ENCODE measurements at places on chromosomes 6 and 20. TPM values are rescaled to one million over a fixed set of nuclear protein-coding genes. Genes with fewer than 3 reads are reported as not detected.

The DEFB132 gene
- total RNA-seq: not detected

DNA sequence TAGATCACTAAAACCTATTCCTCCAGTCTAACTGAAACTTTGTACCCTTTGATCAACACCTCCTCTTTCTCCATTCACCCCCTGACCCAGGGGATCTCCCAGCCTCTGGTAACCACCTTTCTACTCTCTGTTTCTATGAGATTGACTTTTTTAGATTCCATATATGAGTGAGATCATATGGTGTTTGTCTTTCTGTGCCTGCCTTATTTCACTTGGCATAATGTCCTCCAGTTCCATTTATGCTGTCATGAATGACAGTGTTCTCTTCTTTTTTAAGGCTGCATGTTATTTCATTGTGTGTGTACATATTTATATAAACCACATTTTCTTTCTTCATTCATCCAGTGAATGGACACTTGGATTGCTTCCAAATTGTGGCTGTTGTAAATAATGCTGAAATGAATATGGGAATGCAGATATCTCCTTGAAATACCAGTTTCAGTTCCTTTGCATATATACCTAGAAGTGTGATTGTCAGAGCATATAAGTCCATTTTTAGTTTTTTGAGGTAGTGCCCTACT is 57.7 kb downstream of the DHX35 start:
- no peak overlapping the region for H3K4me3 ChIP-seq
- H3K36me3 ChIP-seq: peaks cover 40% of the 10 kb centered on the region
- no peaks in the 10 kb centered on the region for H3K4me1 ChIP-seq
- no peaks in the 10 kb centered on the region for H3K27me3 ChIP-seq
- no peak overlapping the region for H3K27ac ChIP-seq

DNA sequence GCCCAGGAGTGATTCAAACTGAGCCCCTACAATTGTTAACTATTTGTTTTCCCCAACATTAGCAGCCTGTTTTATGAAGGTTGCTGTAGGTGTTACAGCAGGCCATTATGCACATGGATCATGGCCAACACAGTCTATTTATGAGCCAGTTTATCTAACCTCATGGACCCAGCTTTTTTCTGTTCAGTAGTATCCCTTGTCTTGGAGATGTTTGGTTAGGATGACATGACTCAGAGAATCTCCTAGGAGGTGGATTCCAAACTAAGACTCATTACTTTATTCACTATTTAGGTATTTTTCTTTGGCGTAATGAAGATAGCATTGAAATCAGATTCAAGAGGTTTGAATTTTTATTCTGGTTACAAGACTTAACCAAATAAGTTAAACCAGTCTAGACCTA is 62.8 kb upstream of the TFB1M start:
- no peak overlapping the region for H3K4me3 ChIP-seq
- H3K36me3 ChIP-seq: no peaks in the 10 kb centered on the region
- H3K4me1 ChIP-seq: peaks cover 19% of the 10 kb centered on the region
- H3K27me3 ChIP-seq: no peaks in the 10 kb centered on the region

- peak overlapping the region; percentile 64 for H3K27ac ChIP-seq
- H3K36me3 ChIP-seq: no peaks in the 10 kb centered on the region
- no peak overlapping the region for H3K4me3 ChIP-seq
- peak; percentile 93 for DNase-seq
Measured at GRCh38 chr20:1761116-1761515, 103.5 kb upstream of the SIRPG start.

- no peaks in the 10 kb centered on the region for H3K27me3 ChIP-seq
Measured at GRCh38 chr6:33160728-33161344, 31.4 kb downstream of the COL11A2 start.

DNA sequence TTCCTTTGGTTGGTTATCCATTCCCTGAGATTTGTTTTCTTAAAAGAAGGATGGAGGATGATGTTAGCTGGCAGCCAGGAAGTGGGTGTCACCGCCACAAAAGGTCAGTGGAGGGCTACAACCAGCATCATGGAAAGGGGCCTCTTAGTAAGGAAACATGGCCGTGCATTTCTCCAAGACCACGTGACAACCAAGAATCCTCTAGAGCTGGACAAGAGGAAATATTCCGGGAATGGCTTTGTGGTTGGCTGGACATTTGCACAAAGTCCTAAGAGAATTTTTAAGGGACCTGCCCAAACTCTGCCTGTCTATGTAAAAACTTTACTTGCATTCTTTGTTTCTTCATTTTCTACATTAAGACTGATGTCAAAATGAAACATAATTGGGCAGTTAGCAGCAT is 399.9 kb upstream of the MARCKS start:
- no peaks in the 10 kb centered on the region for H3K4me1 ChIP-seq
- DNase-seq: no peak
- H3K4me3 ChIP-seq: no peak overlapping the region
- H3K27ac ChIP-seq: no peak overlapping the region

GRCh38 chr20:8097307-8097706 is 34.8 kb upstream of the PLCB1 start:
- H3K4me1 ChIP-seq: peaks cover 12% of the 10 kb centered on the region
- H3K4me3 ChIP-seq: no peak overlapping the region
- H3K36me3 ChIP-seq: no peaks in the 10 kb centered on the region
- no peak for DNase-seq

Data from PC-3 (cell line).